Activated CD4-positive, CD25-positive, alpha-beta regulatory T cell treated with anti-CD3 and anti-CD28 coated beads, Interleukin-2, amount 50 U/mL, for 72 hours (primary cell): ENCODE measurements at places on chromosomes 4 and X.

- DNase-seq: no peak
Observed at GRCh38 chr4:52407545-52407944, 251.6 kb downstream of the USP46 start.

- DNase-seq: no peak
Observed at GRCh38 chrX:102712981-102713625, 855 bp downstream of the GPRASP2 start.

DNA sequence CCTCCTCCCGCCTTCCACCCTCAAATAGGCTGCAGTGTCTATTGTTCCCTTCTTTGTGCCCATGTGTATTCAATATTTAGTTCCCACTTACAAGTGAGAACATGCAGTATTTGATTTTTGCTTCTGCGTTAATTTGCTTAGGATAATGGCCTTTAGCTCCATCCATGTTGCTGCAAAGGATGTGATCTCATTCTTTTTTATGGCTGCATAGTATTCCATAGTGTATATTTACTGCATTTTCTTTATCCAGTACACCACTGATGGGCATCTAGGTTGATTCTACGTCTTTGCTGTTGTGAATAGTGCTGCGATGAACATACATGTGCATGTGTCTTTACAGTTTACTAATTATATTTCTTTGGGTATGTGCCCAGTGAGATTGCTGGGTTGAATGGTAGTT lies 51.6 kb upstream of the TMPRSS11B start:
- no peak for DNase-seq

DNA sequence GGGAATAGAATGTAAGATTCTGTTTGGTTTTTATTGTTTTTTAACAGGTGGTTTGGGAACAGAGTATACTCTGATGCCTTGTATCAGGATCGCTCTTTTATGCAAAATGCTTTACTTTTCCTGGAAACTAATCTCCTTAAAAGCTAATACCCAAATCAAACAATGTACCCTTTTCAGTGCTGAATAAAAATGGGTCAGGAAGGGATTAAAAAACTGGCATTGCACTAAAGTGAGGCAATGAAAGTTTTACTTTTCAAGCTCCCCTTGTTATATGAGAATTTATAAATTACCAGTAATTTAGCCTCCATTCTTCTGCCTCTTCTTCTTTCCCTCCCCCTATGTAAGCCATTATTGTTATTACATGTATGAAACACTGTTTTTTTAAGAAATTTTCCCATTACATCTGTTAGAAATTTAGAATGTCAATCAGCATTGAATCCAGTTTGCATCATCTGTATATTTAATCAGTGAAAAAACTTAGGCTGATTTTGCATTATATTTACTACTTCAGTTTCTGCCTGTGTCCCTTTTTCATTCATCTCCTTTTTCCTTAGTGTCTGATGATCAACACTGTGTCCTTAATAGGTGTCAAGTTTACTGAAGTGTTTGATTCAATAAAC lies 89.7 kb upstream of the NPNT start:
- DNase-seq: no peak

GRCh38 chr4:122602277-122603142 lies 18.4 kb downstream of the IL21 start:
- no peak for DNase-seq

DNA sequence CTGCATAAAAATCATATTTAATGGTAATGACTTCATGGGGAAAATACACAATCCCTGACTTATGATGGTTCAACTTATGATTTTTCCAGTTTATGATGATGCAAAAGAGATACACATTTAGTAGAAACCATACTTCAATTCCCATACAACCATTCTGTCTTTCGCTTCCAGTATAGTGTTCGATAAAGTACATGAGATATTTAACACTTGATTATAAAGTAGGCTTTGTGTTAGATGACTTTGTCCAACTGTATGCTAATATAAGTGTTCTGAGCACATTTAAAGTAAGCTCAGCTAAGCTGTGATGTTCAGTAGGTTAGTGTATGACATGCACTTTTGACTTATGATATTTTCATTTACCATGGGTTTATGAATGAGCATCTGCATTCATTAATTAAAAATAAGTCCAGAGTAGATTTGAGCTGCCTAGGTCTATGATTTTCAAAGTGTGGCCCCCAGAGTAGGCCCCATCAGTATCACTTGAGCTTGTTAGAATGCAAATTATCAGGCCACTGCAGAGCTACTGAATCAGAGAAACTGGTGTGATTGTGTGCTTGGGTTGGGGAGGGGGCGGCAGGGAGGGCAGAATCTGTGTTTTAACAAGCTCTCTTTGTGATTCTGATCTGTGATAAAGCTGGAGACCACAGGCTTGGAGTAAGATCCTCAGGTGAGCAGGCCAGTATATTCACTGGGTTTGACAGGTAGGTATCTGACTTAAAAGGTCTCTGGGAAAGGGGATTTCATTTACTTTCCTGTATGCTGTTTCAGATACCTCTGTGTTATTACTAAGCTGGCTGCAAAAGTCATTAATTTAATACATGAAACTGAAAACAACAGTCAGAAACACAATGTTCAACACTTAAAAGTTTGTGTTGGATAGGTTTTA lies 8.4 kb downstream of the ATP10D start:
- no peak for DNase-seq

DNA sequence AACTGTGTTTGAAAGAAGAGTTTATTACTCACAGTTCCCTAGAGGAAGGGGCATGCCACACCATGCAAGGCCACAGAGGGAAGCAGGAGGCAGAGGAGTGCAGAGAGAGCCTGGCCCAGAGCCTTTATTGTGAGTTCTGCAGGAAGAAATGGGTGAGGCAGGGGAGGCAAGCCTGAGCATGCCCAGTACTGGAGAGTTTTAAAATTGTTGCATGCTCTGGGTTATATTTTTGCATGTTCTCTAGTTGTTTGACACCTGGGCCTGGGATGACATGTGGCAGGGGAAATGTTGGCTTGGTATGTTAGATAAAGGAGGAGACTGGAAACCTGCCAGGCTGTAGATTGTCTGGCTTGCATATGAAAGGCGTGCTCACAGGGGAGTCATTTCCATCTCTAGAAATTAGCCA lies 19.7 kb upstream of the CRMP1 start:
- no peak for DNase-seq

- no peak for DNase-seq
Observed at GRCh38 chr4:79502081-79502480, 94.1 kb upstream of the GK2 start.
